DMS 273 treated with DMSO at 0.1 percent for 48 hours (cell line): ENCODE measurements at places on chromosomes 1 and 21.

- no peak for DNase-seq
Observed at GRCh38 chr1:8598060-8598724, 219.2 kb downstream of the RERE start.

DNA sequence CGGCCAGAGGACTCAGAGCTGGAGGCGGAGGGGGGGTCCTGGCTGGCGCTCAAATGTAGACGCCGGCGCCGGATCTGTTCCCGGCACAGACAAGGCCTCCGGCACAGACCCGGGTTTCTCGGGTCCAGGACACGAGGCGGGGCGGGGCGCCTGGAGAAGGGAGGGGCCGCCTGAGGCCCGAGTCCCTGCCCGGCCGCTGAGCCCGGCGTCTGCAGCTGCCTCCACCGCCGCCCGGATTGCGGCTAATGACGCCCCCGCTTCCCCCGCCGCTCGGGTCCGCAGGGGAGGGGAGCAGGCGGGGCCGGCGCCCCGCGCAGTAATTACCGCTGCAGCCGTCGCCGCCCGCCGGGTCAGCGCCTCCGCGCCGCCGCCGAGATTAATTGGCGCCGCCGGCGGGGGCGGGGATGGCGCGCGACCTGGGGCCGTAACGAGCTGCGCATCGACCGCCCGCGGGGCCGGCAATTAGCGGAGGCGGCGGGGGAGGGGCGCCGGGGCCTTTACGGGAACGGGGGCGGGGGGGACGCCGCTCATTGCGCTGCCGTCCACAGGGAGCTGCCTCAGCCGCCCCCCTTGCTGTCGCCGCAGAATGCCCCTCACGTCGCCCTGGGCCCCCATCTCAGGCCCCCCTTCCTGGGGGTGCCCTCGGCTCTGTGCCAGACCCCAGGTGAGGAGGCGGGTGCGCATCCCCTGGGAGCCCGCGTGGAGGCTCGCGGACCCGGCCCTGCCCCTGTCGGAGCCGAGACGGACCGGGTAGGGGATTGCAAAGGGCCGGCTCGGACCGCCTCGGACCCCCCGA, 17.3 kb downstream of the NOC2L start:
- peak; percentile 76 for DNase-seq

DNA sequence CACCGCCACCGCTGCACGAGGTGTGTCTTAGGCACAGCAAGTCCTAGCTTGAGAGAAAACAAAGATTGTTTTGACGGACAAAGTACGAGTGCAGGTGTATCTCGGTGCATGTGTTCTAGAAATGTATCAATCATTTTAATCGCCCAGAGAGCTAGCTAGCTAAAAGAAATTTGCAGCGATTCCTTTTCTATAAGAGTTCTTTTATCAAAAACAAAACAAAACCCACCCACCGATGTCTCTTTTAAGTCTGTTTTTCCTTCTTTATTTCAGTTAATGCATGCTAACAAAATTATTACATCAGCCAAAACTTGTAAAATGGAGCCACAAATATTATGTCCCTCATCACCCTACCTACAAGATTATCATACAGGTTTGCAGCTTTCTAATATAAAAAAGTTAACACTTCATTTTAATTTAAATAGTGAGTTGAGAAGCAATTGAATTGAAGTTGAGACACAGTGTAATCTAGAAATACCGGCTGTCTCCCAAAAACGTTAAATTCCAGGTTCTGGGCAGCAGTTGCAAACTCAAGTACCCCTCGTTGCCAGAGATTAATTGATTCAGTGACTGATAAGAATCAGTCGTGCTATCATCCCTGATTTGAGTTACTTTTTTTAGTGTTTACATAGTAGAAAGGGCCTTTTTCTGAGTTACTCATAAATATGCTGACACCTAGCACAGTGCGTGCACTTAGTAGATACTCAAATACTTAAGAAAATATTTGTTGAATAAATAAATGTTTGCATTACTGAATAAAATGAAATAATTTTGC, 1.5 kb upstream of the SYDE2 start:
- DNase-seq, result no peak

- no peak for DNase-seq
Observed at GRCh38 chr1:232422898-232423297, 207.0 kb downstream of the SIPA1L2 start.

DNA sequence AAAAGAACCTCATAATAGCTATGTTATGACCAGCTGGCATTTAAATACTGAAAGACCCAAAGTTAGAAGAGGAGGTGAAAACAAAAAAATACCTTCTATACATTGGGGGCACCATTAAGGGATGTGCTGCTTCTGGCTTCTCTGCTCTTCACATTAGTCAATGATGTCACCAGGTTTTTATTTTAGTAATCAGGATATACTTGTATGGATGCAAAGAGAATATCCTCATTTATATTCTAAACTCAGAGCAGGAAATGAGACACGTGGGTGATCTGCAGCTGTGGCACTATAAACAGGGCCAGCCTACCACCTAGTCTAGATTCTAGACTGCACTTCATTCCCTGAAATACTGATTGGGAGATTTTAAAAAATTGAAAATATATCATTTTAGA, 51.2 kb downstream of the WLS start:
- no peak for DNase-seq
